GM13976 (cell line): ENCODE measurements at places on chromosomes 16 and 17.
A peak's percentile ranks its signal among the peaks of the same experiment; 100 is the strongest.

DNA sequence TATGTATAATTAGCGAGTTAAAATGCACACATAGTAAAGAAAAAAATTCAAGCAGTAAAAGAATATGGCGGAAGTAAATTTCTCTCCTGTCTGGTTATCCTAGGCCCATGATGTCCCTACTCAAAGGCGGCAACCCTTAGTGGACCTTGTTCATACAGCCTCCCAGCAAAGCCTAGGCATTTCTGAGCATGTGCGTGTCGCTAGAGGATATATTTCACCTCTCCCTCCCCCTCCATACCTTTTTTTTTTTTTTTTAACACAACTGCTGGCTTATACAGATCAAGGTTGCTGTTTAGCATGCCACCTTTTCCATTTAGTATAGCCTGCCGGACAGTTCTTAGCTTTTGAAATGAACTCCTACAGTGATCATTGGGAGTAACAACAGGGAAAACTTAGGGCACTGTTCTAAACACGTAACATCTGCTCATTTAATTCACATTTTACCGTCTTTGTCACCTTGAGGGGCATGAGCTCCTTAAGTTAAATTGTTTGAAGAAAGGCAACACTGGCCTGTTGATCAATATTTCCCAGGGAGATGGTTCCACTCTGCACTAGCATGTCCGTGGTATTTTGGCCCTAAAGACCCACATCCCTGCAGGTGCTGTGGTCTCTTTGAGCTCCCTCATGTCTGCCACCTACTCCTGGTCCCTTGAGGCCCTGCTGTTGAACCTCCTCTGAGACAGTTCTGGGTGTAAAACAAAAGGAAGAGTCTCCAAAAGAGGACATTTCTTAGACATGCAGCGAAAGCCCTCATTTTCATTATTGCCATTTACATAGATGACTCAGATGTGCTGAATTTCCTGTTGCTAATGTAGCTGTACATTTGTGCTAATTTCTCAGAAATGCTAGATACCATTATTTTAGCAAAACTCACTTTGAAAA, 4.1 kb upstream of the TNFRSF13B start:
- no peak for DNase-seq

GRCh38 chr17:31357839-31358394, 33.6 kb upstream of the RAB11FIP4 start:
- DNase-seq: no peak

- DNase-seq: peak; percentile 56
These were observed 87.4 kb upstream of the LHX1 start for GRCh38 chr17:36849871-36850348.

- no peak for DNase-seq
These were observed 855 bp downstream of the SLC22A31 start for GRCh38 chr16:89199241-89200123.

GRCh38 chr16:14464192-14464591, 165.9 kb downstream of the PARN start:
- DNase-seq: no peak

- DNase-seq: no peak
These were observed 29.9 kb downstream of the PARN start for GRCh38 chr16:14600164-14600563.

DNA sequence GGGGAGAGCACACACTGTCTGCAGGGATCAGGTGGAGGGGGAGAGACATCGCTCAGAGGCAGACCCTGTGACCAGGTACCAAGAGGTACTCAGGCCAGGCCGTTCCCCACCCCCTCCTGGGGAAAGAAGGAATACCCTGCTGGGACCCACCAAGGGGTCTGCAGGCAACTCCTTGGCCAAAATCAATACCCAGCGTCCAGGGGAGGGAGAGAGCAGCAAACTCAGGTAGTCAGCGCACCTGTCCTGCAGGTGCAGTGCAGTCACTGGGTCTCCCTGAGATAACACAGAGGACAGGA, 57.5 kb upstream of the DOC2B start:
- no peak for DNase-seq

- no peak for DNase-seq
These were observed 25.4 kb downstream of the NAGPA start for GRCh38 chr16:5008311-5008731.

DNA sequence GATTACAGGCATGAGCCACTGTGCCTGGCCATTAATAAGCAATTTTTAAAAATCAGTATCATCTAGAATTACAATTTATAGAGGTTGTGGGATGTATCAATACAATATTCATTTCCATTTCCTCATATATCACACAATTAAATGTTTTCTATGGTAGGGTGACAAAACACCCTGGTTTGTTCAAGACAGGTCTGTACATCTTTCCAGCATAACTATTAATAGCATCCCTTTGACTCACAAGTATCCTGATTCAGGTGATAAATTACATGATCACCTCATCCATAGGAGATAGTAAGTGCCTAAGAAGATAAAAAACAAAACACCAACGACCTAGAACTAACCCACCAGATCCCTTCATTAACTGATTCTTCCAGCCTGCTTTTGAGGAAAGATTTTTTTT, 13.1 kb downstream of the COIL start:
- DNase-seq: no peak

GRCh38 chr16:424033-424622, 1.3 kb upstream of the RAB11FIP3 start:
- DNase-seq: no peak

DNA sequence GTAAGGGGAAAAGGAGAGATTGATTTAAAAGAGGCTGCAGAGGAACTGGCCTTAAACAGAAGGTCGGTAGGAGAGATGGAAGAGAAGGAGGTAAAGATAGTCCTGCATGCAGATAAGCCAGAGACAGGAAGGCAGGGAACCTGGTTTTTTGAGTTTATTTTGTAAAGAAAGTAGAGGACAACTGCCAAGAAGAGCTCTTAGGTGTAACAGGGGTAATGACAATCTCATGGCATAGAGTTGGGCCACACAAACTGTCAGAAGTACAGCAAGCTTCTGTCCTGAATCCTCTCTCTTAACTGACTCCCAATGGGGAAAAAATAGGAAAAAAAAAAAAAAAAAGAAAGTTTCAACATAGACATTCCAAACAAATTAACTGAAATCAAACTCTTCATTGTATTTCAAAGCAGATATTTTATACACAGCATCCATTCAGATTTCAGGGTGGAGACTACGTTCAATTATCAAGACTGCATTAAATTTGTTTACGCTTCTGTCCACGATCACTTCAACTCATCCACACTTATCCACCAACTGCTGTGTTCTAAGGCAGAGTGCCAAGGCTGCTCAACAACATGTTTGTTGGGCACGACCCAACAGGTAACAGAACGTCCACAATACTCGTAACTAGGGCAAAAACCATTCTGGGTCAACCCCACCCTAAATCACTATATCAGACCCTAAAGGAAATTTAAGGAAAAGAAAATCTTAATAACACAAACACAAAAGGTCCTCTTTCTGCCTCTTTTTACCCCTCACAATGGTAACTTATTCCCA, 34.9 kb downstream of the USP31 start:
- DNase-seq: no peak

GRCh38 chr17:44223541-44224071, 4.1 kb upstream of the UBTF start:
- DNase-seq: no peak

DNA sequence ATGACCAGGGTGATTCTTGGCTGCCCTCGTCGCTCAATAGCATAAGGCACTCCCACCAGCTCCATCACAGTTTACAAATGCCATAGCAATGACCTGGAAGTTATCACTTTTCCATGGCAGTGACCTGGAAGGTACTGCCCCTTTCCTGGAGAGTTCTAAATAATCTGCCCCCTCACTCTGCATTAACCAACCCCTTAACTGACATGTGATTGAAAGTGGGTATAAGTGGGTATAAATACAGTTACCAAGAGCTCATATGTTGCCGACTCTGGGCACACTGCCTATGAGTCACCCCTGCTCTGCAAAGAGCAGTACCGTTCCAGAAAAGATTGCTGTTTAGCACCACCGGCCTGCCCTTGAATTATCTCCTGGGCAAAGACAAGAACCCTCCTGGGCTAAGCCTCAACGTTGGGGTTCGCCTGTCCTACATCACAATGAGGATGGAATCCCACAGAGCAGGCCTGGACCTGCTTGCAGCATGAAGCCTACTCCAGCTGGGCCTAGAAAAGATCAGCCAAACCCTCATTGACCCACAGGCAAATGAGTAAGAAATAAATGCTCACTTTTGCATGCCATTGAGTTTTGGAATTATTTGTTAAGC, 95.2 kb upstream of the SEC14L1 start:
- no peak for DNase-seq

GRCh38 chr17:55722016-55722736, 488 bp downstream of the TMEM100 start:
- no peak for DNase-seq

- peak; percentile 55 for DNase-seq
These were observed 108.5 kb upstream of the XYLT1 start for GRCh38 chr16:17578981-17579874.

DNA sequence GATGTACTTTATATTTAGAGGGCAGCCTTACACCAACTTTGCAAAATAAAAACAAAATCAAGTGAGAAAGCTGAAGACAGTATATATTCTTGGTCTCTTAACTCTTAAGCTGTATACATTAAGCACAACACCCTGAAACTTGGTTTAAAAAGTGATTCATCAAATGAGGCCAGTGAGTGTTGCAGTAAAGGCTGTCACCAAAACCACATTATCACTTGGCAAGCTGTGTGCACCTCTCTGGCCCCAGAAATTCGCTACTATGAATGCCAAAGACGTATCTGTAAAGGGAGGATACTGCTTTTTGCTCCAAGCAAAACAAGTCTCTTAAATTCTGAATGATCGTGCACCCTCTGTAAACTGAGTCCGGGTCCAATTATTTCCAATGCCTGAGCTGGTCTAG, 163.9 kb downstream of the ZFHX3 start:
- no peak for DNase-seq

GRCh38 chr17:79850571-79851460, 11.6 kb upstream of the CBX4 start:
- DNase-seq: no peak

DNA sequence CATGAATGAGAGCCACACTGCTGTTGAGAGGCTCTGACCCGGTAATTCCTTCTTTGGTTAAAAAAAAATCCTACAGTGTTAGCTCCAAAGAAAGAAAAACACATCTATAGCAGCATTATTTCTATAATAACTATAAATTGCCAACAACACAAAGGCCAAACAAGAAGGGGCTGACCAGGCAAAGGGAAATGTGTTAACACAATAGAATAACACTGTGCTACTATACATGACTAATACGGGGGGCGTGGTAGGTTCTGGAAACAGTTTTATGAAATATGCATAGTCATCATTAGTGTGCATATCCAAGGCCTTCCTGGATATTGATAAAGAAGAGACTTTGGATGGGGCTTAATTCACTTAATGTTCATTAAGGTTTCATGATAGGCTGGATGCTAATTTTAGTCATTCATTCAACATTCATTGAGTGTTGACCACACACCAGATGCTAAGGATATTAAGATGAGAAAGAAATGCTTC, 50.0 kb upstream of the CCL1 start:
- no peak for DNase-seq

DNA sequence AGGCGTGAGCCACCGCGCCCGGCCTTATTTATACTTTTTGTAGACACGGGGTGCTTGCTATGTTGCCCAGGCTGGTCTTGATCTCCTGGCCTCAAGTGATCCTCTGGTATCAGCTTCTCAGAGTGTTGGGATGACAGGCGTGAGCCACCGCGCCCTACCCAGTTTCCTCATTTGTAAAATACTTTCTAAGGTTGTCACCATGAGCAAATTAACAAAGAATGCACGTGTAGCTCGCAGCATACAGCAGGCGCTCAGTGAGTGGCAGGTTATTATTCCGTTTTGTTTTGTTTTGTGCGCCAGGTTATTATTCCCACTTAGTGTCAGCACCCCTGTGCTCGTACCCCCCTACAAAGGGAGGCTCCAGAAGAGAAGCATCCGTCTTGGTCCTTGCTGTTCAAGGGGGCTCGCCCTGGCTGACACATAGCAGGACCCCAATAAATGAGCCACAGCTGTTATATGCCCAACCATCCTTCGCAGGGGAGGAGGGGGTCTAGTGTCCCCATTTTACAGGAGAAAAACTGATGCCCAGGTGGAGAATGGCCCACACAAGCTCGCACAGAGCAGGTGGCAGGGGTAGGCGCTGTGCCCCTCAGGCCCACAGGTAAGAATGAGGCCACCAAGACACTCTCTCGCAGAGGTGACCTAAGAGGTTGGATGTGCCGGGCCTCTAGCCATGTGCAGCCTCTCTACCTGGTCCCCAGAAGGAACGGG, 686 bp upstream of the MIEF2 start:
- DNase-seq: no peak

GRCh38 chr17:19897090-19897837, 29.5 kb upstream of the ULK2 start:
- DNase-seq: no peak

GRCh38 chr17:31007695-31008373, 37.0 kb downstream of the RNF135 start:
- no peak for DNase-seq

GRCh38 chr16:1613728-1614455, 1.7 kb downstream of the CRAMP1 start:
- DNase-seq: no peak

DNA sequence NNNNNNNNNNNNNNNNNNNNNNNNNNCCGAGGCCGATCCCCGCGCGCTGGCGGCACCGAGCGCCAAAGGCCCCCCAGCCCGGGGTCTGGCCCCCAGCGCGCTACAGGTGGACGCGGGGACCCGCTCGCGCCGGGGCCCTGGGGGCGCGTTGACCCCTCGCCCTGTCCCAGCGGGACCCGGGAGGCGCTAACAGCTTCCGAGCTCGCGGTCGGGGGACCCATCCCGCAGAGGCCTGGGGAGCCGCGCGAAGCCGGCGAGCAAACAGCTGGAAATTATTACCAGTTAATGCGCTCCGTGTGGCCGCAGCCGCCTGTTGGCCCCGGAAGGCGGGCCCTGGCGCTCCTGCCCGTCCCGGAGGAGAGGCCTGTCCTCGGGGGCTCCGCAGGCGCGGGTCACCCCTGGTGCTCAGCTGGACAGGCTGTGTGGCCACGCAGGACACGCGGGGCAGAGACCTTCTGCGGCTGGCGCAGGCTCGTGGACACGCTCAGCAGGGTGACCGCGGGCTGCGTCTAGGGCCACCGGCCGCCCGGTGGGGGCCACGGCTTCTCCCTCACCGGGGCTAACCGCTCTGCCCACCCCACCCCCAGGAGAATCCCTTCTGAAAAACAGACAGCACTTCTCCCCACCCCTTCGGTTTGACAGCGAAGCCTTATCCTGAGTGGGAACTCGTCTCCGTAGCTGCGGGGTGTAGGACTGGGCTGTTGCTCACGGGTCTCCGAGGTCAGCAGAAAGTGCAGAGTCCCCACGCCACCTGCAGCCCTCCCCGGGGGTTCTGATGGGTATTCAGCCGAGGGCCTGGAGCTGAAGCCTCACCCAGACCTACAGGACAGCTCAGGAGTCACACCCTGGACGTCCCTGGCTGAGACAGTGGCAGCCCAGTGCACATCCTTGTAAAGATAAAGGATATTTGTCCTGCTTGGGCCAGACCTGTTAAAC, 138.7 kb upstream of the RPH3AL start:
- DNase-seq: peak; percentile 50

DNA sequence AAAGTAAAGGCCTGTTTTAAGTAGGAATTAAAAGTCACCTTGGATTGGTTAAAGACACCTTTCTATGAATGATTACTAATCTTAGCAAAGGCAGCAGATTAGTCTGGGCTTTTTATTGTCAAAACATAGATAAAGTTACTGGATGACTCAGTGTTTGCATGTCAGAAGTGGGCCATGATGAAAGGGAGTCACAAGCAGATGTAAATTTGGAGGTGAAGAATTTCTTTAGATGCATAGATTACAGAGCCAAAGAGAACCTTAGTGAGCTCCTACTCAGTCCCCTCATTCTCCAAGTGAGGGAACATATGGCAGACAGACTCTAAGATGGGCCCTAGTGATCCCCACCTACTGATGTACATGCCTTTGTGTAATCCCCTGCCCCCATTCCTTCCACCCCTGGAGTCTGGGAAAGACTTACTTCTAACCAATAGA, 124.5 kb downstream of the HS3ST3A1 start:
- DNase-seq: no peak
